Stimulated activated CD8-positive, alpha-beta memory T cell treated with anti-CD3 and anti-CD28 coated beads, Interleukin-15, amount 100 ng/mL, for 4 hours (primary cell): ENCODE measurements at places on chromosomes 3 and 15.

GRCh38 chr3:25895443-25895842 lies 105.6 kb downstream of the OXSM start:
- no peak for DNase-seq

DNA sequence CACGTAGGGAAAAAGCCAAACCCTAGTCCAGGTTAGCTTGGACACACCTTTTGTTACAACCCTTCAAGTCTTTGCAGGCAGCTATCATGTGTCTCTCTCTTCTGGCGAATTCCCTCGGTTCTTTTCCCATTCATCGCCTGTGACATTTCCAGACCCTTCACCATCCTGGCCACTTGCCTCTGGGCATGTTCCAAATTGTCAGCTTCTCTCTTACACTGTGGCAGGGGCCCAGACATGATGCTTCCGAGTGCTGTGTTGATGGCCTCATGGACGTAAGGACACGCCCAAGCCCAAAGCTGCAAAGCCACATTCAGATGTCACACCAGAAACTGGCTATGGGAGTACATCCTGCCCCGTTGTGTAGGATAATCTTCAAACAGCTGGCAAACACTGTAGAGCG lies 58.5 kb downstream of the ISG20 start:
- no peak for DNase-seq

DNA sequence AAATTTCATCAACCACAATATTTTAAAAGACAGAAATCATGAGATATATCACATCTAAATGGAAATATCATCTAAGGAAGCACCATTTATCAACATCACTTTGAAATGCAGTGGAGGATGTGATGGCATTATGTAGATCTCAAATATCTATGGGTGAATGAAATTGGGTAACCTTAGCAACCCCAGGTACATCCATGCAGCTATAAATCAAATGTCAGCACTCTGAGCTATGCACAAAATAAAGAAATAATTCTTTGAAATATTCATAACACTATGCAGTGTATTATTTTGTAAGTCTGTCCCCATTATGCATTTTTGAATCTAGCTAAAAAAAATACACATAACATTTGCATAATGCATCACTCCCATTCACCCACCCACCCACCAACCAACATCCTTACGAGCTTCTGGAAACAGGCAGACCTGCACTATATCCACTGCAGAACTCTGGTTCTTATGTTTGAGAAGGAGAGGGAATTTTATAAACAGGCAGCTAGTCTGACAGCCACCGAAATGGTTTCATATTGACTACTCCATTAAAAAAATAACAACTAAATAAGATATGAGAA lies 186.8 kb downstream of the SHOX2 start:
- DNase-seq, result no peak

- DNase-seq, result no peak
These were observed 221.3 kb downstream of the PDZRN3 start for GRCh38 chr3:73403444-73403843.
